H9 (cell line): ENCODE measurements at places on chromosomes 3 and 15.
A peak's percentile ranks its signal among the peaks of the same experiment; 100 is the strongest.

DNA sequence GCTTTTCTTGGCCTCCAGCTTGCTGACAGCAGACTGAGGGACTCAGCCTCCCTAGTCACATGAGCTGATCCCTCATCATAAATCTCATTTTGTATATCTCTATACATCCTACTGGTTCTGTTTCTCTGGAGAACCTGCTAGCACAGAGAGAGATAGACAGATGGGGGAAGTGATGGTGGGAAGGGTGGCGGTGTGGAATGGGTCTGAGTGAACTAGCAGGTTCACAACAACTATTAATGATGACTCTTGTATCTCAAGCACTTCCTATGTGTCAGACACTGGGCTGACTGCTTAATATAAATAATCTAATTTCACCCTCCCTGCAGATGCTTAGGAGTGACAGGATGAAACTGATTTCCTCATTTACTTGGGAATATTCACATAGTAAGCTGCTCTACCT is 106.9 kb upstream of the TLE3 start:
- no peak overlapping the region for H3K27ac ChIP-seq
- no peaks in the 10 kb centered on the region for H3K36me3 ChIP-seq
- H3K27me3 ChIP-seq = no peaks in the 10 kb centered on the region
- H3K4me1 ChIP-seq = no peaks in the 10 kb centered on the region; the same call in 1 of the 2 replicates
- no peak overlapping the region for H3K4me3 ChIP-seq

GRCh38 chr3:111932946-111933345 is 45.9 kb upstream of the ABHD10 start:
- H3K27ac ChIP-seq = no peak overlapping the region
- no peaks in the 10 kb centered on the region for H3K36me3 ChIP-seq
- H3K27me3 ChIP-seq = no peaks in the 10 kb centered on the region
- no peaks in the 10 kb centered on the region for H3K4me1 ChIP-seq
- DNase-seq = no peak

DNA sequence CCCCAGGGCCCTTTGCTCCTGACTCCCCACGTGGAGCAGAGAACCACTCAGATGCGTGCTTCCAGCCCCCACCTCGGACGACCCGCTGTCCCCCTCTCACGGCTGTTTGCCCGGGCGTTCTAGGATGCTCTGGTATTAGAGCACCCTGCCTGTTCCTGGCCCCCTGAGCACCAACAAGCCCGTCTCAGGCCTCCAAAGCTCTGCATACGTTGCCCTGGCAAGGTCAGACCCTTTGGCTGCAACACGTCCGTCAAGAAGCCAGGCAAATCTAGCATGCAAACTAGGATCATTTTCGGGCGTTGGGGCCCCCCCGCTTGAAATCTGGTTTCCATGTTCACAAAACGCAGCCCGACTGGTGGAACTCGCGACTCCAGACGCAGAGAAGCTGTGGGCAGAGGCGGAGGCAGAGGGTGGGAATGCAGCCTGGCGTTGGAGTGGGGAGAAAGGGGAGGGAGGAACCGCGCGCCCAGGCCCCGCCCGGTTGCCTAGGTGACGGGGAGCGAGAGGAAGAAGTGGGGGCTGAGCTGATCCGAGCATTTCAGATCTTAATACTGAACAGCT is 86.2 kb upstream of the PIAS1 start:
- H3K4me1 ChIP-seq = peaks cover 4% of the 10 kb centered on the region; the same call in 1 of the 2 replicates
- no peak overlapping the region for H3K27ac ChIP-seq
- DNase-seq = peak; percentile 82
- peak overlapping the region; percentile 81 for H3K4me3 ChIP-seq
- no peaks in the 10 kb centered on the region; the same call in 1 of the 2 replicates for H3K27me3 ChIP-seq

- peaks cover 2% of the 10 kb centered on the region; the same call in 1 of the 2 replicates for H3K4me1 ChIP-seq
- H3K4me3 ChIP-seq = no peak overlapping the region
- peaks cover 29% of the 10 kb centered on the region for H3K36me3 ChIP-seq
- H3K27me3 ChIP-seq = no peaks in the 10 kb centered on the region
- no peak overlapping the region for H3K27ac ChIP-seq
These were observed 205.9 kb downstream of the GABRG3 start for GRCh38 chr15:27176785-27177406.
